AG08395 (cell line): ENCODE measurements at places on chromosomes 7 and 10.
A peak's percentile ranks its signal among the peaks of the same experiment; 100 is the strongest.

DNA sequence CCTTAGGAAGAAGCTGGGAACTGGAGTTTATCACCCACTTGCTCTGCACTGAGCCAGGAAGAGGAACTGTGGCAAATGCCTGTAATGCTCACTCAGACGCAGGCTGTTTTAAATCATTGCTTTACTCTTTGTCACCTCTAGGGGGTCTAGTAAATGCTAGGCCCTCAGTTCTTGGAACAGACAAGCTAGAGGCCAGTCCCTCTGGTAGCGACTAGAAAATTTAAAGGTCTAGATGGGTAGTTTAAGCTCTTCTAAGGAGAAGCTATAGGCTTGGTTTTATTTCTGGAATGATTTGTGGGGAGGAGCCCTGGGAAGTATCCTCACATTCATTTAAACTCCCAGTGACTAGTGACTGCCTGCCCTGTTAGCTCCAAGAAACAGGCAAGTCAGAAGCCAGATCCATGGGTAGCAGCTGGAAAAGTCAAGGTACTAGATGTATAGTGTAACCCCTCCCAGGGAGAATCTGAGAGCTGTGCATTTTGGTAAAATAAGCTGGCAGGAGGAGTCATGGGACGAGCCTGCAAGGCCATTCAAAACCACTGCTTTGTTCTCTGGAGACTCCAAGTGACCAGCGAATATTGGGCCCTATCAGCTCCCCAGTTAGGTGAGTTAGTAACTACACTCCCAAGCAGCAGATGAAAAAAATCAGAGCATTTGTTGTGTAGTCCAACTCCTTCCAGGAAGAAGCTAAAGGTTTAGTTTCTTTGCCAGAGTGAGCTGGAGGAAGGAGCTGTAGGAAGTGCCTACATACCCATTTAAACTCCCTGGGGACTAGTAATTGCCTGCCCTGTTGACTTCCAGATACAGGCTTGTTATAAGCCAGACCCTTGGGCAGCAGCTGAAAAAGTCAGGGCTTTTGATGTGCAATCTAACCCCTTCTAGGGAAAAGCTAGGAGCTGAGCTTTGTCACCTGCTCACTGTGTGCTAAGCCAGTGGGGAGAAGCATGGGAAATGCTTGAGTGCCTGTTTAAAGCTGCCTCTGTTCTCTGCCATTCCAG is 68.9 kb downstream of the DYNC1I1 start:
- peak; percentile 5 for DNase-seq

- DNase-seq: no peak
These were observed 27.0 kb upstream of the TMEM26 start for GRCh38 chr10:61480208-61480607.

DNA sequence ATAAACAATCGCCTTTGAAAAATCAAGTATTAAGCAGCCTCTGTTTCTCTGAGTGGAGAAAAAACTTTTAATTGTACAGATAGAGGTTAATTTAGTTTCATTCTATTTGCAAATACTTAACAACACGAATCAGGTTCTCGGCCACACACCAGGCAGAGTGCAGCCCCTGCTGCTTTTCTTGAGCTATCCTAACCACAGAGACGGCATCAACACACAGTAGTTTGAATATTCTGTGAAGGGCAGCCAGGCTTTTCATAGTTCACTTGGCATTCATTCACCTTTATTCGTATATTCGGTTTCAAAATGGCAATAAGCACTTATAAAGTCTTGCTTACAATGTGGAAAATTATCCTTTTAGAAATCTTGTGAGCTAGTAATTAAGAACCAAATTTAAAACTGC is 5.7 kb downstream of the ADARB2 start:
- no peak for DNase-seq

GRCh38 chr7:106111655-106112117 is 426 bp downstream of the SYPL1 start:
- peak; percentile 64 for DNase-seq

DNA sequence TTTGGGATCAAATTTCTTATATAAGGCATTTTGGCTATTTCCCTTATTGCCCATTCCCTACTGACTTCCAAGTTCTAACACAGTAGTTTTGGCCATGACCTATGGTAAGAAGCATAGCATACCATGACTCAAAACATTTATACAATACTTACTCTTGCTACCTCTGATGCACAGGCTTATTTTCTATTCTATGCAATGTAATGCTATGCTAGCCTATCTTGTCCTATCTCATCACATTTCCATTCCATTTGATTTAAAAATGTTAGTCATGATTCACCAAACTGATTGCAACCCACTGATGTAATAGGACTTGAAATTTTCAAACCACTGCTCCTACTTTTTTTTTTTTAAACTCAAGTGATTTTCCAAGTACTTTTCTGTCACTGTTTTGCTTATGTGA is 658.5 kb downstream of the TYW1 start:
- no peak for DNase-seq

DNA sequence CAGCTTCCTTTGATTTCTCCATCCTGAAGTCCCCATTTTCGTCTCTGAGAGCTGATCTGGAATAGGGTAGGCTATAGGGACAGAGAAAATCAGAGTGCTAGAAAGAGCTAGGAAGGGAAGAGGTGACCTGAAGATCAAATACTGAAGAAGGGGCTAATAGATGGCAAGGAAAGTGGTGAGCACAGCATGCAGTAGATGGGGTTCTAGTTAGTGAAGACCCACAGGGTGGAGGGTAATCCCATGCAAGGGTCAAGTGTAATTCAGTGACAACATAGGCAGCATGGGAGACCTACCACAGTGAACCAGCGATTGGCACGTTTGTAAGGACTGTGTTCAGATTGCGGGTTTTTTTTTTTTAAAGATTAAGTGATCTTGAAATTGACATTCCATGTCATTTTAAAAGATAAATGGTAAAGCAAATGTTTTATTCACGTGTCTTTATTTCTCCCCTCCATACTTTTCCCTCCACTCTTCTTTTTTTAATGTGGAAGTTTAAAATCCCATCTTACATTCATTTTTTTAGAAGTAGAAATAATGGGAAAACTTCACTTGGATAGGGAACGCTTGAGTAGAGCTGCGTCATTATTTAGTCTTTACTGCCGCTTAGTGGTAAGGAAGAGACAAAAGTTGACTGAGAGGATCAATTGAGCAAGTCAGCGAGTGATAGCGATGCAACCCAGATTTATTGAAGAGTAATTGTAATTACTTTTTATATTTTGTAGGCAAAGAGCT is 21.0 kb upstream of the ABI1 start:
- peak; percentile 69 for DNase-seq

- no peak for DNase-seq
These were observed 206.5 kb downstream of the USP6NL start for GRCh38 chr10:11404901-11405300.

GRCh38 chr10:48233559-48234005 is 40.9 kb downstream of the FRMPD2 start:
- no peak for DNase-seq

DNA sequence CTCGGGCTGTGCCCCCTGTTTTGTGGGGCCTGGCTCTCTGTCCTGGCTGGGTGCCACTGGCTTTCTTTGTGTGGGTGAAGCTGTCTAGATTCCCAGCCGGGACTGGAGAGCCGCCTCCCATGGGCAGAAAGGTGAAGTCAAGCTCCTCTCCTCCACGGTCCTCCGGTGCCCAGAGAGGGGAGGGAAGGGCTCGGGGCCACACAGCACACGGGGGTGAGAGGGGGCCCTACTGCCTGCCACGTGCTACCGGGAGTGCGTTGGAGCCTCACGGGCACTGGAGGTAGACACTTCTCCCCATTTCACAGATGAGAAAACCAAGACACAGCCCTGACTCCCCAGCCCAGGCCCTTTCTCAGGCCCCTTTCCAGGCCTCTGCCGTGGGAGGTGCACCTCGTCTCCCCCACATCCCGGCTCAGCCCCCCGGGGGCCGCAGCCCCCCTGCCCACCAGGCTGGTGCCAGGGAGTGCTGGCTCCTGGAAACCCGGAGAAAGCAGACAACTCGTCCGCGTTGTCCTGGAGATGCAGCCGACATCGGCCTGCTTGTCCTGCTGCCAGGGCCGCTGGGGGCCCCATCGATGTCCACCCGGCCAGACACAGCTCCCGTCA is 55.8 kb downstream of the UNCX start:
- DNase-seq: no peak

DNA sequence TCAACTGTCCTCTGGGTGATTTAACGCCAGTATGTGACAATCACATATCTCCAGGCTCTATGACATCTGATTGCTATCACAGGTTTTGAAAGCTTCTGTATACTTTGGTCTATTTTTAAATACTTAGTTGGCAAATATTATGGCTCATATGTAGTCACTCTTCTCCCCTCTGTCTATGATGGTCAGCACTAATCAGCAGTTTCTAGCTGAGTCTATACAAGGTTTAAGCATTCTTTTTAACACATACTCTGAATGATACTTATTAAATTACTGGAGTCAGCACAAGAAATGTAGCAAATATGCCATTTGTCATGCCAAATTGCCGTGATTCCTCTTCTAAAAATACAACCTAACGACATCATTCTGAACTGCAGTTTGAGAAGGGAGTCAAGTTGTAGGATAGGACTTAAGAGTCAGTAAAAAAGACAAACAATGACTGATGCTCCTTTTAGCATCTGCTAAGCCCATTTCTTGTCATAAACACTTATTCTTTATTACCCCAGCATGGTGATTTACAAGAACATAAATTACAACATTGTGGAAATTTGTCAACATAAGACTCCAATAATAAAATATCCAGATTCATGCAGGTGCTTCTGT is 947.8 kb downstream of the XPNPEP1 start:
- DNase-seq: no peak

GRCh38 chr7:75953931-75954330 is 39.0 kb downstream of the POR start:
- DNase-seq: no peak

GRCh38 chr10:3132036-3133025 is 40.3 kb downstream of the PITRM1 start:
- DNase-seq: no peak

DNA sequence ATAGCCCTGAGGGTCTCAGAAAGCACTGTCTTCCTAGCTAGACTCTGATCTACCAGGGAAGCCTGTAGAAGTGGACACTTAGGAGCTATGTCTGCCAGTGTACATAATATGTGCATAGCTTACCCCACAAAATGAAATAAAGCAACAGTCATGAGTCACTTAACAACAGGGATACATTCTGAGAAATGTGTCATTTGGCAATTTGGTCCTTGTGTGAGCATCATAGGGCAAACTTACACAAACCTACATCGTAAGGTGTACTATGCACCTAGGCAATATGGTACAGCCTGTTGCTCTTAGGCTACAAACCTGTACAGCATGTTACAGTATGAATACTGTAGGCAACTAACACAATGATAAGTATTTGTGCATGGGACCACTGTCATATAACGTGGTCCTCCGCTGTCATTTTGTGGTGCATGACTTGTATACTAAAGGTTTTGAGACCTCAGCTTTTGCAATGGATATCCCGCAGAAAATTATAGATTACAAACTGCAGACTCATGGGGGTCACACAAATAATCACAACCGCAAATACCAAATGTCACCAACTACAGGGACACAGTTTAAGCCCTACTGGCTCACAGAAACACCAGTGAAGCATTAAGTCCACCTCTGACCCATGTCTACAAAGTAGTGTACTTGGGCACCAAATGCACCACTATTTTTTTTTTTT is 1.7 kb downstream of the URGCP start:
- peak; percentile 35 for DNase-seq

DNA sequence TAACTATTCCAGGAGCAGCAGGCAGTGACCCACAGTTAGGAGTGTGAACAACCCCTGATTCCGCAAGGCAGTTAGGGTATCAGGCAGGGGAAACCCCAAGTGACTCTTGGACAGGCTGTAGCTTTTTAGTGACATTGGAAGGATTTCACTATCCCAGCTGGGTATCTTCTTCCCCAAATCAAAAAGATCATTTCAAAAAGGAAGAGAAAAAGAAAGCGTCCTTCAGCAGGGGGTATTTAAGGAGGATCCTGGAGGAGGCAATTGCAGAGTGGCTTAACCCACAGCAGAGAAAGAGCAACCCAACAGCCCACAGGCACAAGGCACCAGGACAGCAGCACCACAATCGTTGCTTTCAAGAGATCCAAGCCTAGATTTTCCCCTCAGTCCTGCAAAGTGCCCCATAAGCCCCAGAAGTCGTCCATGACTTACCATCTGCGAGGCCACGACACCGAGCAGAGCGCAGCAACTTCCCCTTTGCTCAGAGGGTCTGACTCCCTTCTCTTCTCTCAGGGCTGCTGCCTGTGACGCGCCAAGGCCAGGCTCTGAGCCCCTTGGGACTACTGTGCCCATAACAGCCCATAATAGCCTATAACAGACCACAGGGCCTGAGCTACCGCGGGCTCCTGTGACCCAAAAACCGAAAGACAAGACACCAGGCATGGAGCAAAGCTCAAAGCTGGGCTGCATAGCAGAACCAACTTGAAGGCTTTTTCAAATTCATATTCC is 19.8 kb downstream of the PIK3AP1 start:
- no peak for DNase-seq

DNA sequence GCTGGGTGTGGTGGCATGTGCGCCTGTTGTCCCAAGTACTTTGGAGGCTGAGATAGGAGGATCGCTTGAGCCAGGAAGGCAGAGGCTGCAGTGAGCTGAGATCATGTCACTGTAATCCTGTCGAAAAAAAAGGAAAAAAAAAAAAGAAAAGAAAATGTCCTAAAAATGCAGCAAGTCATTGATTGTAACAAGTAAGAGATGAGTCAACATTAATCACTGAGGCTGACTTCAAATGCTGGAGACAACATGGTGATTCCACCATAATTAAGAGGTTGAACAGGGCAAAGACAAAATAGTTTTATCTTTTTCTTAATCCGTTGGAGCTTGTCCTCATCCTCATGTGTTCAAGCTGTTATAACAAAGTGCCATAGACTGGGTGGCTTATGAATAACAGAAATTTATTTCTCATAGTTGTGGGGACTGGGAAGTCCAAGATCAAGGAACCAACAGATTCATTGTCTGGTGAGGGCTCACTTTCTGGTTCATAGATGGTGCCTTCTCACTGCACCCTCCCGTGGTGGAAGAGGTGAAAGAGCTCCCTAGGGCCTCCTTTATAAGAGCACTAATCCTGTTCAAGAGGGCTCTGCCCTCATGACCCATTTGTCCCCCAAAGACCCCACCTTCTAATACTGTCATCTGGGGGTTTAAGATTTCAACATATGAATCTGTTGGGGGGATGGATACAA is 60.3 kb downstream of the TBXAS1 start:
- peak; percentile 44 for DNase-seq

DNA sequence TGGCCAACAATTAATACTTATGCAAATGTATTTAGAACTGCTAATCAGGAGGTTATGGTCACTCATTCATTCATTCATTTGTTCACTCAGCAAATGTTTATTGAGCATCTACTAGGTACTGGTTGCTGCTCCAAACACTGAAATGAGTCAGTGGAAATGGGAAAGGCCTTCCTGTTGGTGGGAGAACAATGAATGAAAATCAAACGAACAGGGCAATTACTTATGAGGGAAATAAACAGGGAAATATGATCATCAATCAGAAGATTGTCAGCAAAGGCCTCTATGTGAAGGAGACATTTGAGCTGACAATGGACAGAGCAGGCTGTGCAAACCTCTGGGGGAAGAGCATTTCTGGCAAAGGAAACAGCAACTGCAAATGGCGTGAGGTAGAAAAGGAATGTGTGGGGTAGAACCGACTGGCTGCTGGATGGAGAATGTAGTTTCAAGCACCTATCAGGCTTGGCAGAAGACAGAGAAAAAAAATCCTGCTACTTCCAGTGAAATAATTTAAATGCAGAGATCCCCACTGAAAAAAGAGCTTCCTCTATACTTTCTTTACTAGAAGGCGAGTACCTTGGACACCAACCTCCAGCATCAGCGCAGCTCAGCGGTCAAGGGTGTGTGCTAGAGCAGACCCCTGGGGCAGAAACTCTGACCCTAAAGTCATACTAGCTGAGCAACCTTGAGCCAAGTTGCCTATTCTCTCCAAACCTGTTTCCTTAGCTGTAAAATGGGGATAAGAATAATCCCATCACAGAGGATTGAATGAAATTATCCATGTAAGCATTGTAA is 108.8 kb upstream of the EEPD1 start:
- no peak for DNase-seq
